ENCODE measurements at places on chromosomes 1 and 21.
A peak's percentile ranks its signal among the peaks of the same experiment; 100 is the strongest.

- H3K27me3 ChIP-seq, result no peaks in the 10 kb centered on the region
- H3K4me1 ChIP-seq, result no peaks in the 10 kb centered on the region
- peak overlapping the region; percentile 45 for H3K27ac ChIP-seq
- no peak overlapping the region for H3K4me3 ChIP-seq
- H3K36me3 ChIP-seq, result no peaks in the 10 kb centered on the region
Measured at GRCh38 chr1:110875216-110875731, 2.3 kb downstream of the CD53 start.

DNA sequence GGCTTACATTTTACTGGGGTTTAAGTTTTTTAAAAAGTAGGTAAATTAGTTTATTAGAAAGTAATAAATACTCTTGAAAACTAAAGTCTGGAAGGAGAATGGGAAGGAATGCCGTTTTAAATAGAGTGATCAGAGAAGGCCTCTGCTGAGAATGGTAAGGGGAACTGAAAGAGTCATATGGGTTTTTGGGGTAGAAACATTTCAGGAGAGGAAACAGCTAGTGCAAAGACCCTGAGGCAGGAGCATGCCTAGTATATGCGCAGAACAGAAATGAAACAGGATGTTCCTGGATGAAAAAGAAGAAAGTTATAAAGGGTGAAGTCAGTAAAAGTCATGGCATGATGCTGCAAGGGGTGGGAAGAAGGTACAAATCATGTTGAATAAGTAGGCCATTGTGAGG, 38.9 kb downstream of the ZC3H11B start:
- no peak overlapping the region for H3K4me3 ChIP-seq
- H3K27me3 ChIP-seq, result no peaks in the 10 kb centered on the region
- no peak overlapping the region for H3K27ac ChIP-seq

DNA sequence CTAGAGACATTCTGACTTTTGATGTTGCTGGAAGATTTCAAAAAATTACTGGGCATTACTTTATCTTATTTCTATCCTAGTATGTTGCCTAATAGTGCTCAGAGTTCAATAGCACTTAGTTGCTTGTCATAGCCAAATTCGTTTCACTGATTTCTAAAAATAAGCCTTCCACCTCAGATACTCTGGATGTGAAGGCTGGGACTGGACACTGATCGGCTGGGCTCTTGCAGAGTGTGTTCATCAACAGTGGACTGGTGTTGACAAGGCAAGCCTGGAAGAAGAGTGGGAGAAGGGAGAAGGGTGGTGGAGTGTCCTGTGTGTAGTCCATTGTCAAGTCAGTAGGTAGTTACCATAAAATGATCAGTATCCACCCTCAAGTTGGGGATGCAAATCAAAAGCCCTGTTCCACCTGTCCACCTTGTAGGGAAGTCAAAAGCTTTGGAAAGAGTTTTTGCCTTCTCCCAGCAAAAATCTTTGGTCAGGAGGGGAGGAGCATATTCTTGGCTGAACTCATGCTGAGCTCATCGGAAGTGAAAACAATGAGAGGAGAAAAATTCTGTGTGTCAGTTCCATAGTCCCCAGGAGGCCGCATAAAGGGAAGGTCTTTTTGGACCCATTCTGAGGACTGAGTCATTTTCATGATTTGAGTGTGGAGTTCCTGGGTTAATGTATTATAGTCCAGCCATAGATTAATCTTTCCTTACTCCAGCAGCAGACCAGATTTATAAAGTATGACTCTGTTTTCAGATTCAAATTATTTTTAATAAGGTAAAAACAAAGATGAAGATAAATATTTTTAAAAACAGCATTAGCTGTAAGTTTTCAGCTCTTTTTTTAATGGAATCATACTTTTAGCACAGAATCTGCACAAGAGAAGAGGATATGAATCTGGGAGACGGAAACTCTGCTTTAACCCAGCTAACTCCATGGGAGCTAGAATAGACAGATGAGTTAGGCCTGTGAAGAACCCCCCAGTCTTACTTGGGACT, 99.5 kb upstream of the BMP8A start:
- peaks cover 19% of the 10 kb centered on the region for H3K36me3 ChIP-seq
- H3K27ac ChIP-seq, result peak overlapping the region; percentile 85
- DNase-seq, result no peak
- no peaks in the 10 kb centered on the region for H3K27me3 ChIP-seq
- peak overlapping the region; percentile 13 for H3K4me3 ChIP-seq

DNA sequence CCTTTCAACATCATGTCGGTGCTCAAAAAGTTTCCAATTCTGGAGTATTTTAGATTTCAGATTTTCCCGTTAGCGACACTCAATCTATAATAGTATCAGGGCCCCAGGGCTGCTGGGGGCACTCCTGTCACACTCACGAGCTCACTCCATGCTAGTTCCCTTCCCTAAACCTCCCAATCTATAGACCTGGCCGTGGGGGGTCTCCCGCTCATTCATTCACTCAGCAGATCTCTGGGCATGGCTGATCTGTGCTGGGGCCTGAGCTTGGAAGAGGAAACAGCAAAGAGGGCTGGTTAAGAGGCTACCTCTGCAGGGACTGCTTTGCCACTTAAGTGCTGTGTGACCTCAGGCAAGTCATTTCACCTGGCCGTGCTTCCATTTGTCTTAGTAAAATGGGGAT, 46.8 kb upstream of the LAPTM5 start:
- H3K27me3 ChIP-seq, result no peaks in the 10 kb centered on the region
- DNase-seq, result no peak
- H3K4me1 ChIP-seq, result no peaks in the 10 kb centered on the region
- H3K36me3 ChIP-seq, result no peaks in the 10 kb centered on the region
- H3K4me3 ChIP-seq, result no peak overlapping the region
- no peak overlapping the region for H3K27ac ChIP-seq

GRCh38 chr1:4602462-4603294, 51.7 kb upstream of the AJAP1 start:
- H3K4me3 ChIP-seq, result no peak overlapping the region
- no peaks in the 10 kb centered on the region for H3K36me3 ChIP-seq
- no peaks in the 10 kb centered on the region for H3K27me3 ChIP-seq
- DNase-seq, result no peak

DNA sequence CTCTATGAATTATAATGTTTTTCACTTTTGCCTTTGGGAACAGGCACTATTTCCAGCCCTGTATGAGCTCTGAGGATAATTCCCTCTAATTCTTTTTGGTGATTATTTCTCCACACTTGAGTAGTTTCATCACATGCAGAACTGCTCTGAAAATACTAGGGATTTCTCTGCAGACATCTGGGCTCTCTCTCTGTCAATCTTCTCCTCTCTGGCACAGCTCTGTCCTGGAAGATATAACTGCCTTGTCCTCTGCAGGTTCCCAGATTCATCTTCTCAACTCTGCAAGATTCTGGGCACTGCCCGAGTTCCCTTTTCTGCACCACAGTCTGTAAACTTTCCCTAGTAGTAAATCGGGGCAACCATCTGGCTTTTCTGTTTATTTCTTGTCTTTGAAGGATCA, 131.3 kb upstream of the FMN2 start:
- no peak overlapping the region for H3K27ac ChIP-seq
- no peaks in the 10 kb centered on the region for H3K27me3 ChIP-seq
- no peak for DNase-seq
- no peaks in the 10 kb centered on the region for H3K4me1 ChIP-seq
- no peaks in the 10 kb centered on the region for H3K36me3 ChIP-seq

DNA sequence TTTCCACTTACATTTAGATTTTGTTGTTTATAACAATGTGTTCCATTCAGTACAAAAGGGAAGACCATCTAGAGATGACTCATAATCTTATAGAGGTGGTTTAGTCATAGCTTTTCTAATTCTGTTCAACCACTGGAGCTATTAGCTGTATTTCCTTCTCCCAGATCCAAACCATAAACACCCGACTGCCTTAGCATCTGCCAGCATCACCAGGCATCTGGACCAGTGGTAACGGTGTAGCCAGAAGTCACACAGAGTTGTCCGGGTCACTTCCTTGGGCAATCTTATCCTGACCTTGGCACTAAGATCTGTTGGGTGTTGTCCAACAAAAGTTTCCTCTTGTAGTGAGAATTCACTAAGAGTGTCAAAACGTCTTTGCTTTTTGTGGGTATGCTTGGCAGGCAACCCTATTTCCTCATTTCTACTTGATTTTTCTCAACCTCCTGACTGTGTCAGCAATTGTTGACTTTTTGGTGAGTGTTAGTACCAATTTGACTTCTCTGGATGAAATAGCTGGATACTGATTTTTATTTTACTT, 372.1 kb upstream of the B3GALT2 start:
- no peak for DNase-seq
- no peaks in the 10 kb centered on the region for H3K27me3 ChIP-seq
- no peaks in the 10 kb centered on the region for H3K36me3 ChIP-seq
- H3K4me1 ChIP-seq, result no peaks in the 10 kb centered on the region
- no peak overlapping the region for H3K27ac ChIP-seq

DNA sequence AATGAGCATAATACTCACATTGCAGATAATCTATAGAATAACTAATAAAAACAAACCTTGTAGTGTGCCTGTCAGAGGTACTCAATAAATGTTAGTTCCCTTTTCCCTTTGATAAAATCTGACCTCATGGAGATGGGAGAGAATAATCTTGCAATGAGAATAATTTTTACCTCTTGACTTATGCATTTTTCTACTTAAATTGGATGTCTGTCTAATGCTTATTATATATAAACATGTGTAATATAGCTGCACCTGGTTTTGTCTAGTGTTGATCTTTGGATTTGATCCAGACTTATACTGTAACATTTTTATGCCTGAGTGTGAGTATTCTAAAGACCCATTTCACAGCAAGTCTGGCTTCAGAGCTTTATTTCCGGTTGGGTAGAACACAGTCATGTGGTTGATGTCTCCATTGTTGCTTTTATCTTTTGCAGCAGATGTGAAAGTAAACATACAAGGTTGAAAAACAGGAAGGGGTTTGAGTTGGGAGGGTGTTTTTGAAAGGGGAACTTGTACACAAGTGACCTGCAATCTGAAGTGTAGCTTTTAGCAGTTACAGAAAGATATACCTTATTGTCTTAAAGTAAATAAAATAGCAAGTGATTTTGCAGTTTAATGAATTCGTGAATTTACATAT, 12.4 kb downstream of the EPB41 start:
- no peak for DNase-seq
- peaks cover 3% of the 10 kb centered on the region for H3K4me1 ChIP-seq
- H3K4me3 ChIP-seq, result no peak overlapping the region
- H3K27me3 ChIP-seq, result no peaks in the 10 kb centered on the region
- no peaks in the 10 kb centered on the region for H3K36me3 ChIP-seq

DNA sequence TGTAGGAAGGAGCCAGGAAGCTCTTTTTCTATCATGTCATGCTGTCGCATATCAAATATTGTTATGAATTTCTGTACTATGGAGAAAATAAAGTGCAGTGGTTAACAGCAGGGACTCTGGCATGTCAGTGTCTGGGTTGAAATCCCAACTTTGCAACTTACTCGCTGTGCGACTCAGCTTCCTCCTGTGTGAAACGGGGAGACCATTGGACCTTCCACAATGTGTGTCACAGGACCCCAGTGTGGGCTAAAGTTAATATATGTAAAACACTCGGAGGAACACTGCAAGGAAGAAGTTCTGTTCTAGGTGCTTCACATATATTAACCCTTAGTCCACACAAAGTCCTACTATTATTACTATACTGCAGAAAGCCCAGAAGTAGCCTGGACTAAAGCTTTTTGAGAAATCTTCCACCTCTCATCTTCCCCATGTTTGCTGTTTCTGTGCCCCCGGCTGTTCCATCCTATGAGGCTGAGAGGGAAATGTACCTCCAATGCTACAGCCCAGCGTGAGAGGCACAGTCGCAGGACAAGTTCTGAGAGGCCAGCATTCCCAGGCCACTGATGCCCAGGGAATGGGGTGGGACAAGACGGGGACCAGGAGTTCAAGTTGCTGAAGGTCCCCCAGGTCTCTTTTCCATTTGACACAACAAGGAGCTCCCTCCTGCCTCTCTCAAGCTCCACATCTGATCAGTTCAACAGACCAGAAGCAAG, 1.9 kb downstream of the CHIT1 start:
- H3K4me1 ChIP-seq, result no peaks in the 10 kb centered on the region
- no peak overlapping the region for H3K4me3 ChIP-seq
- no peak for DNase-seq
- H3K27me3 ChIP-seq, result peaks cover 5% of the 10 kb centered on the region

DNA sequence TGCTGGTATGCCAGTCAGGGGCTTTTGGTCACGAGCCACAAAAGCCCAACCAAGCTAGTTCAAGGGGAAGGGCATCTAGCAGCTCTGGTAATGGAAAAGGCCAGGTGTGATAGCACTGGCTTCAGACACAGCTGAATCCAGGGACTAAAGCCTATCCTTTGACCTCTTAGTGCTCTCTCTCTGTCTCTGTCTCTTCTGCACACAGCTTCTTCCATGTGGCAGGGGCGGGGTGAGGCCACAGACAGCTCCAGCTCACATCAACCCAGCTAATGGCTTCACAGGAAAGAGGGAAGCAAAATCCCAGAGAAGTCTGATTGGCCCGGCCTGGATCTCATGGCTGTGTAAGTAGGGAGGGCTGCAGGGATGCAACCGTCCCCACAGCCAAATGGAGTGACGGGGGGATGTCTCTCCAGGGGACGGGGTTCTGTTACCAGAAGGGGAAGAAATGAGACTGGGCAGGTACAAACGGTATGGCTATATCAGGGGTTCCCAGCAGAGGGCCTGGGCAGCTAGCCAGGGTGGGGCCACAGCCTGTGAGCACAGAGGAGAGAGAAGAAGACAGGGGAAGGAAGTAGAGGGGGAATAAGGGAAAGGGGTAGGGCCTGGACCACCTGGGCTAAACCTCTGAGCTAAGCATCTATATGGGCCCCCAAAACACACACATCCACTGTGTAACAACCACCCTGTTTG, 42.4 kb downstream of the FBXO2 start:
- H3K36me3 ChIP-seq, result no peaks in the 10 kb centered on the region
- no peaks in the 10 kb centered on the region for H3K4me1 ChIP-seq
- no peaks in the 10 kb centered on the region for H3K27me3 ChIP-seq

DNA sequence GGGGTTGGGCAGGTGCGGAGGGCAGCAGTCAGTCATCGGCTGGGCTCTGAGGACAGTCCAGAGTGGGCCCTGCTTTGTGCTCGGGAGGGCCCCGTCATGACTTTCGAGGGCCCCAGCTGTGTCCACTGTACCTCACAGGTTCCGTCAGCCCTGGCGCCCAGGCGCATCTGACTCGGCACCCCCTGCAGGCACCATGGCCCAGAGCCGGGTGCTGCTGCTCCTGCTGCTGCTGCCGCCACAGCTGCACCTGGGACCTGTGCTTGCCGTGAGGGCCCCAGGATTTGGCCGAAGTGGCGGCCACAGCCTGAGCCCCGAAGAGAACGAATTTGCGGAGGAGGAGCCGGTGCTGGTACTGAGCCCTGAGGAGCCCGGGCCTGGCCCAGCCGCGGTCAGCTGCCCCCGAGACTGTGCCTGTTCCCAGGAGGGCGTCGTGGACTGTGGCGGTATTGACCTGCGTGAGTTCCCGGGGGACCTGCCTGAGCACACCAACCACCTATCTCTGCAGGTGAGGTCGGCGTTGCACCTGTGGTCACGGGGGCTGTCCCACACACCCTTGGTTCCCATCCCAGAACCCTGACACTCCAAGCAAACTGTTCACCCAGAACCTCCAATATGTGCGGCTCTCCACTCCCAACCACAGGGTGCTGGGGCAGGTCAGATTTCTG, 7.8 kb downstream of the PODN start:
- no peak for DNase-seq
- no peaks in the 10 kb centered on the region for H3K27me3 ChIP-seq
- H3K4me3 ChIP-seq, result no peak overlapping the region

GRCh38 chr1:108559215-108560186, at the start of gene EEIG2:
Gene EEIG2, plus strand, starts transcription at chr1:108560100. Its CDS starts 329 bp downstream, at chr1:108560429.
- H3K36me3 ChIP-seq, result no peaks in the 10 kb centered on the region
- H3K4me1 ChIP-seq, result peaks cover 9% of the 10 kb centered on the region
- H3K27me3 ChIP-seq, result no peaks in the 10 kb centered on the region
- peak within 1 kb of the TSS; percentile 75 for H3K27ac ChIP-seq
- H3K4me3 ChIP-seq, result peak within 1 kb of the TSS; percentile 72

- H3K4me1 ChIP-seq, result no peaks in the 10 kb centered on the region
- no peak for DNase-seq
- no peaks in the 10 kb centered on the region for H3K27me3 ChIP-seq
Measured at GRCh38 chr1:244675167-244675566, 22.2 kb downstream of the DESI2 start.

Data from ascending aorta (tissue), 2 donors.